ENCODE measurements at places on chromosomes 1 and 21. TPM values are rescaled to one million over a fixed set of nuclear protein-coding genes. Genes with fewer than 3 reads are reported as not detected.

Gene AIRE
- not detected for total RNA-seq

DNA sequence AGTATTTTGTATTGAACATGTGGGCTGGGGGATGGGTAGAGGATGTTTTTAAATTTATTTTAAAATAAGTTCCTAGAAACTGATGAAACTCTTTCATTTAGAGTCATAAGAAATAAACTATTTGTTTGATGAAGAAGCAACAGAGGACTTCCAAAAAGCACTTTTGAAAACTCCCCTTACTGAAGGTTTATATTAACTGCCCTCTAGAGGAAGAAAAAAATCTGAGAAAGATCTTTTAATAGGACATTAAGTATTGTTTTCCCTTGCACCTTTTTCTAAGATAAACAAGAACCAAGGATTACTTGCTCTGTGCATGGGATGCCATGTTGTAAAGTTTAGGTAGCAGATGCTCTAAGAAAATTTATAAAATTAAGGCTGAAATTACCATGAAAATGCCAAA, 14.1 kb downstream of the DISP1 start:
- no peak for DNase-seq

DNA sequence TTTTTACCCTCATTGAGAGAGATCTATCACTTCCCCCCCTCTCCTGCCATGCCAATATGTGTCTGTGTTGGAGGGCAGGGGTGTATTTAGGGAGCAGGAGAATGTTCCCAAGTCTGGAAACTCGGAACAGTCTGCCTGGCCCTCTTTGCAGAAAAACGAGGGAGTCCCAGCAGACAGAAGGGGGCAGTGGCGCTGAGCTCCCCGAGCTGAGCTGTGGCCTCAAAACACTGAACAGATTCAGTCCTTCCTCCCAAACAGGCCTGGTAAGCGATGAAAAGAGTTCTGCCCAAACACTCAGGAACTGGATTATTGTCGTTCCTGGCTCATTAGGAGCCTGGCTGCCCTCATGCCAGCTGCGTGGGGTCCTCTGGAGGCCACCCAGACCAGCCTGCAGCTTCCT, 981 bp downstream of the CLDN14 start:
- no peak for DNase-seq

- DNase-seq, result no peak
Observed at GRCh38 chr1:187092104-187092503, 263.4 kb downstream of the PLA2G4A start.

DNA sequence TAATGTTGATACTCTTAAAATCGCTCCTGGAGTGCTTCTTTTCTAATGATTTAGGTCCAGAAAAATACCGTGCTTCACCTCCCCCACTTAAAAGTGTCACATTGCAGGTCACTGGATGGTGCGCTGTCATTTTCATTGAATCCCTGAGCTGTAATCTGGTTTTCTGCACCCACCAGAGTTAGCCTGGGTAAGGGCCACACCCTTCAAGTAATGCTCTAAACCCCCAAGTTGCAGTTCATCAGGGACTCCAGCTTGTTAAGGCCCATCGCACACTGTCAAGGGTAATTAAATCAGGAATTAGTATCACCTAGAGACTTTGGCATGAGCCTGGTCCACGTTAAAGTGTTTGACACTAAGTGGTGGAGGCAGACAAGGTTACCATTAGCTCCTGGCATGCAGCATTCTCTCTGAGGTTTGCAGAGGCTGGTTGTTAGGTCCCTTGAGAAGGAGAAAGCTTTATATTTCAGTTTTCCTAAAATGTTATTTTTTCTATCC, 34.0 kb downstream of the ASTN1 start:
- DNase-seq, result no peak

GRCh38 chr1:110183642-110184167, 26.4 kb upstream of the KCNC4 start:
- DNase-seq, result no peak

Gene B3GALNT2
- 9.5 TPM for total RNA-seq

DNA sequence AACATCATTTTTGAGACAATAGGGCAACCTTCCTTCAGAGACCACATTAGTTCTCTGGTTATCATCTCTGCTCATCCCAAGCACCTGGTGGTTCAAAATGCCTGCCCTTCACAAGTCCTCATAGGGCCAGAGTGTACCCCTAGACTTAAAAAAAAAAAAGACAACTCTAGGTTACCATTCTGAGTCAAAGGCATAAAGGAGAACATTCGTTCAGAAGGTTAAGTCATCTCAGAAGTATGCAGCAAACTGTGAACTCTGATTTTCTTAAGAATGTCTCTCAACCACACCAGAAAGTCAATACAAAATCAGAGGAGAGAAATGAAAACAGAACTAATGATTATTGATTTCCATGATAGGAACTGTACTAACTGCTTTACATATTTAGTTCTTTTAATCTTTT, 9.2 kb upstream of the BEND5 start:
- DNase-seq, result no peak
